ENCODE measurements at places on chromosomes 6 and 20.

GRCh38 chr20:25230166-25230831 lies 17.6 kb upstream of the PYGB start:
- no peak for DNase-seq
- no peaks in the 10 kb centered on the region for H3K36me3 ChIP-seq
- H3K27me3 ChIP-seq = no peaks in the 10 kb centered on the region
- no peak overlapping the region for H3K27ac ChIP-seq
- peaks cover 9% of the 10 kb centered on the region for H3K4me1 ChIP-seq

DNA sequence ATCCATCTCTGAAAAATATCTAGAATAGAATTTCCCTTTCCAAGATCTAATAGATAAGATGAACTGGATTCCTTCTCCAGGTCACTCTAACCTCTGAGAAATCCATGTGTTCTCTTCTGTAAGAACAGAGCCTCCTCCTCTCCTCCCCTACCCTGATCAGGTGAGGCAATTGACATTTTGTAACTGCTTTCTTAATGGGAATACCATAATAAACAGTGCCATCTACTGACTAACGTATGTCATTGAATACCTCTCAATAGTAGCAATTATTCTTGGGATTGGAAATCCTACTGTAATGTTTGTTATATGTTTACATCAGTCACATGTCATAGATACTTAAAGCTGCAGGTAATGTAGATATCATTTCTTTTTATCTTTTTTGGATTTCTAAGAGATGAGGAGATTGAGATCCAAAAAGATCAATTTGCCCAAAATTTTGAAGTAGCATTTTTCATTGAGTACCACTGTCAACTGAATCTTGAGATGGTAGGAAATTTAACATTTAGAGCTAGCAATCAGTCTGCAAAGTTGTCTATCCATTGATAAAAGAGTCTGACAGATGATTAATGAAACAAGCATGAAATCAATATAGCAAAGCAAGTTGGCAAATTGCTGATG lies 365.8 kb upstream of the HSF2 start:
- H3K36me3 ChIP-seq = no peaks in the 10 kb centered on the region
- H3K4me3 ChIP-seq = no peak overlapping the region
- no peak overlapping the region for H3K27ac ChIP-seq
- DNase-seq = no peak
- no peaks in the 10 kb centered on the region for H3K4me1 ChIP-seq
- no peaks in the 10 kb centered on the region for H3K27me3 ChIP-seq

DNA sequence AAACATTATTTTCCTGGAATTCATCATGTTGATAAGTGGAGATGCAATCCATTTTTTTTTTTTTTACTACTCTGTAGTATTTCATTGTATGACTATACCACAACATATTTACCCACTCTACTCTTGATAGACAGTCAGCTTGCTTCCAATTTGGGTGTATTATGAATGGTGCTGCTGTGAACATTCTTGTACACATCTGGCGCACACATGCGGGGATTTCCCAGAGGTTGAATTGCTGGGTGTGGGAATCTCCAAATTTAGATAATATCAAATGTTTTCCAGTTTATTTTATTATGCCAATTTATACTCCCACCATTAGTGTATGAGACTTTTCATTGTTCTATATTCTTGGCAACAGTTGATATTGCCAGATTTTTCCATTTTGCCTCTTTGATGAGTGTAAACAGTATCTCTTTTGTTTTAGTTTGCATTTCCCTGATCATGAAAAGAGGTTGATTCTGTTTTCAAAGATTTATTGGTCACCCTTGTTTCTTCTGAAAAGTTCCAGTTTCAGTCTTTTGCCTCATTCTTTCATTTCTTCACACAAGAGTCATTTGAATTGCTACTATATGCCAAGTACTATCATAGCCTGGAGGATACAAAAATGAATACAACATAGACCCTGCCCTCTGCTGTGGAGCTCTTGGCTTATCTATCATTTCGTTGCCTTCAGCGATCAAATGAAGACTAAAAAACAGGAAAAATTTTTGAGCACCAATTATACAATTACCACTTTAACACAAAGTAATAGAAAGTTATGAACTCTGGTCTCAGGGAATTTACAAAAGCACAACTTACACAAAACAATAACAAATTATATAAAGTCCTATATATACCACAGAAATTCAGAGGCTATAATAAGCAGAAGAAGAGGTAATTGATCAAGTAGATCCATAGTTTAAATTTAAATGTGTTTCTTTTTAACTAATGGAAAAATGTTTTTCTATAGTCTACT lies 17.1 kb upstream of the NCOA7 start:
- DNase-seq = no peak
- no peaks in the 10 kb centered on the region for H3K36me3 ChIP-seq
- no peak overlapping the region for H3K4me3 ChIP-seq
- H3K27me3 ChIP-seq = no peaks in the 10 kb centered on the region
- H3K27ac ChIP-seq = no peak overlapping the region

DNA sequence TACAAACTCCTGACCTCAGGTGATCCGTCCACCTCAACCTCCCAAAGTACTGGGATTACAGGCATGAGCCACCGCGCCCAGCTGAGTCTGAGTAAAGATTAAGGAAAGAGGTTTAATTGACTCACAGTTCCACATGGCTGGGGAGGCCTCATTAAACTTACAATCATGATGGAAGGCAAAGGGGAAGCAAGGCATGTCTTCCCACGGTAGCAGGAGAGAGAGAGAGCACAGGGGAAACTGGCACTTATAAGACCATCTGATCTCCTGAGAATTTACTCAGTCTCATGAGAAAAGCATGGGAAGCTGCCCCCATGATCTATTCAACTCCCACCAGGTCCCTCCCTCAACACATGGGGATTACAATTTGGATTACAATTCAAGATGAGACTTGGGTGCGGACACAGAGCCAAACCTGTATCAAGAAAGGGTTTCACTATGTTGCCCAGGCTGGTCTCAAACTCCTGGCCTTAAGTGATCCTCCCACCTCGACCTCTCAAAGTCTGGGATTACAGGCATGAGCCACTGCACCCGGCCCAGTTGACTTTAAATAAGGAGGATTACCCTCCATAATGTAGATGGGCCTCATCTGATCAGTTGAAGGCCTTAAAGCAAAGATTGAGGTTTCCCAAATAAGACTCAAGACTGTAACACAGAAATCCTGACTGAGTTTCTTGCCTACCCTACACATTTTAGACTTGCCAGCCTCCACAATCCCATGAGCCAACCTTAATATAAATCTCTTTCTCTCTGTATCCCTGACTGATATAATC lies 13.1 kb upstream of the PEX7 start:
- DNase-seq = no peak
- H3K27ac ChIP-seq = no peak overlapping the region
- no peaks in the 10 kb centered on the region for H3K27me3 ChIP-seq

DNA sequence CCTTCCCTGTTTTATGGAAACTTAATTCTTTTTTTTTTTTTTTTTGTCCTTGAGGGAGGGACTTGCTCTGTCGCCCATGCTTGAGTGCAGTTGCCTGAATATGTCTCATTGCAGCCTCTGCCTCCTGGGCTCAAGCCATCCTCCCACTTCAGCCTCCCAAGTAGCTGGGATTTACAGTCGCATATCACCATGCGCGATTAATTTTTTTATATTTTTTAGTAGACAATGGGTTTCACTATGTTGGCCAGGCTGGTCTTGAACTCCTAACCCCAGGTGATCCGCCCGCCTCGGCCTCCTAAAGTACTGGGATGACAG lies 654 bp downstream of the TMEM14C start:
- H3K36me3 ChIP-seq = no peaks in the 10 kb centered on the region
- H3K27me3 ChIP-seq = no peaks in the 10 kb centered on the region
- H3K4me3 ChIP-seq = peak overlapping the region; percentile 43
- H3K27ac ChIP-seq = no peak overlapping the region
- no peak for DNase-seq

DNA sequence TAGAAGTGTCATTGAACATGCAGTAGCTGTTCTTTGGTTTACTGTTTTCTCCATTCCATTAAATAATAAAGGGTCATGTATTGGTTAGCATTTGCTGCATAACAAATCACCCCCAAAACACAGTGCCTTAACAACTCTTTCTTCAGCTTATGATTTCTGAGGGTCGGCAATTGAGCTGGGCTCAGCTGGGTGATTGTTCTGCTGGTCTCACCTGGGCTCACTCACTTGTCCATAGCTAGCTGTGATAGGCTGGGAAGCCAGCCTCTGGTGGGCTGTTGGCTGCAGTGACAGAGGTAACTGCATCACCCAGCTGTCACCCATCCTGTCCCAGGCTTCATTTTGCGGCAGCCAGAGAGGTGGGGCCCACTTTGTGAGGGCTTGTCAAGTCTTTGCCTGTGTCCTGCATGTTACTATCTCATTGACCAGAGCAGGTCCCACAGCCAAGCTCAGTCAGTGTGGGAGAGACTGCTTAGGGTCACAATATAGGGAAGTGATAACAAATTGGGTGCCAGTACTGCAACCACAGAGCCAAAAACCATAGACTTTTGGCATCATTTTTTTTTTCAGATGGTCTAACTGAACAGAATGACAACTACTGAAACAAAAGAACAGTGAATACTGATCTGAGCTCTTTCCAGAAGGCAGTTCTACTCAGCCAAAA lies 76.9 kb downstream of the SYNDIG1 start:
- no peak overlapping the region for H3K27ac ChIP-seq
- H3K4me3 ChIP-seq = no peak overlapping the region
- H3K36me3 ChIP-seq = no peaks in the 10 kb centered on the region
- no peak for DNase-seq
- H3K27me3 ChIP-seq = no peaks in the 10 kb centered on the region

GRCh38 chr6:3265671-3266070 lies 6.9 kb downstream of the PSMG4 start:
- H3K27ac ChIP-seq = no peak overlapping the region
- no peaks in the 10 kb centered on the region for H3K4me1 ChIP-seq
- no peaks in the 10 kb centered on the region for H3K27me3 ChIP-seq
- no peak for DNase-seq
- no peak overlapping the region for H3K4me3 ChIP-seq

DNA sequence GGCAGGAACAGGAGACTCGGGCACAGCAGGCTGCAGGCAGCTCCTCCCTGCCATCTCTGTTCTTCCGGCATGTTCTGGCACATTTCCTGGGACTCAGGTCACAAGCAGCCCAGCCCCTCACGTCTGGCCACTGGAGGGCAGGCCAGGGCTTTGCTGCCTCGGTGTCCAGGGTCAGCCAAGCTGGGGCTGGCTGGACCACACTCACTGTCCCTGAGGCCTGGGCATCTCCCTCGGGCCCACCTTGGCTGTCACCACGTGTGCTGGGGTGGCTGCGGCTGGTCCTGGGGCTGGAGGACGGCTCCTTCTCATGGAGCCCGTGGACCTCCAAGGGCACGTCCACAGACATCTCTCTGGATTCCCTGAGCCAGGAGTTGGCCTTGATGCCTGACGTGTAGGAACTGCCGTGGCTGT lies 18.5 kb downstream of the FRMD1 start:
- no peaks in the 10 kb centered on the region for H3K27me3 ChIP-seq
- H3K36me3 ChIP-seq = no peaks in the 10 kb centered on the region
- H3K4me1 ChIP-seq = no peaks in the 10 kb centered on the region
- DNase-seq = peak; percentile 73
- no peak overlapping the region for H3K4me3 ChIP-seq

- no peaks in the 10 kb centered on the region for H3K27me3 ChIP-seq
- H3K4me3 ChIP-seq = no peak overlapping the region
- DNase-seq = no peak
- no peak overlapping the region for H3K27ac ChIP-seq
- no peaks in the 10 kb centered on the region for H3K4me1 ChIP-seq
Measured at GRCh38 chr6:36698196-36698595, 570 bp downstream of the RAB44 start.

DNA sequence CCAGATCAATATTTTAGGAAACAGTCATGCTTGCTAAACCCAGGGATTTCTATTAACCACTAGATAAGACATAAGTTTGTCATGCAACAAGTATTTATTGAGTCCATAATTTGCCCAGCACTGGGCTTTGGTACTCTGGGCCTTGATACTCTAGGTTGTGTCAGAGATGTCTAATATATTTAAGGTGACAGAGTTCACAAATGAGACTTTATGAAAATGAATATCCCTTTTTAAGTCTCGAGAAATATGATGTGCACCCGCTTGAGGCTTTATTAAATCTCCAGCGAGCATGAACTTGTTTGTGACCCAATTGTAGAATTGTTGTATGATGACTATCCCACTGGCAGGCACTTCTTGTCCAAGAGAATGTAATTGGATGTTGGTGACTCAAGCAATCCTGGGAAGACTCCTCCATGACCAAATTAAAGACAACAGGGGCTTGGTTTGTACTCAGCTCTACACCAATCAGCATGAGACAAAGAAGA lies 109.2 kb downstream of the ESR1 start:
- no peaks in the 10 kb centered on the region for H3K36me3 ChIP-seq
- H3K4me3 ChIP-seq = no peak overlapping the region
- no peaks in the 10 kb centered on the region for H3K27me3 ChIP-seq

DNA sequence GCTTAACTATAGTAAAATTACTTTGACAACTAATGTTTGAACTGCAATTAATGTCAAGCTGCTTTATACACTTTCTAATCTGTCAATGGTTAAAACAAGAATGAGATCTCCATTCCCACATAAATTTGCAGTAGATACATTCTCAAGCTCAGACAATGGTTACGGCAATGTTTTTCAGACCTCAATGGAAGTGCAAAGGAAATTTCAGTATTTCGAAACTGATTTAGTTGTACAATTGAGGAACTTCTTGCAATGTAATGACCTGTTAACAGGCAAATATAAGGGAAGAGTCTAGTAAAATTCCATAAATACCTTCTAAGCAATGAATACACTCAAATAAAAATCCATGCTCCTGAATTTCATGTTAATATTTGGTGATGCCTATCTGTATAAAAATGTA lies 94.7 kb downstream of the ADTRP start:
- H3K4me1 ChIP-seq = no peaks in the 10 kb centered on the region
- DNase-seq = no peak
- H3K4me3 ChIP-seq = no peak overlapping the region
- H3K27me3 ChIP-seq = no peaks in the 10 kb centered on the region
- H3K36me3 ChIP-seq = no peaks in the 10 kb centered on the region

DNA sequence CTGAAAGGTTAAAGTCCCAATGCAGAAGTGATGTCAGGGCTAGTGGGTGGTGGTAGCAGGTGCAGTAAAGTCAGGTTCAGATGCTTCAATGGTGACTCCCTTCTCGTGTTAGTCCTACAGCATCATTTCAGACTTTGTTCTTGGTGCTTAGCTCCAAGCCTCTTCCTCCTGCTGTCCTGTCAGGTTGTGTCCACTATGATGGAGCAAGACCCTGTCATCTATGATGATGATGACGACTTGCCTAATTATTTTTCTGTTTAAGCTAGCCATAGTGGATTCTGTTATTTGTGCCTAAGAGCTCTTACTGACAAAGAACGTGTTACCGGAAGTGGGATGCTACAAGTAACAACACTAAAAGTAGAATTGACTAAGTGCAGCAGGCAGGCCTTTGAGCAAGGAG lies 5.0 kb upstream of the FERMT1 start:
- no peak overlapping the region for H3K4me3 ChIP-seq
- H3K36me3 ChIP-seq = no peaks in the 10 kb centered on the region
- no peak overlapping the region for H3K27ac ChIP-seq
- H3K4me1 ChIP-seq = peaks cover 3% of the 10 kb centered on the region
- no peaks in the 10 kb centered on the region for H3K27me3 ChIP-seq
- no peak for DNase-seq
